ENCODE measurements at places on chromosomes 11 and 22. TPM values are rescaled to one million over a fixed set of nuclear protein-coding genes. Genes with fewer than 3 reads are reported as not detected.

DNA sequence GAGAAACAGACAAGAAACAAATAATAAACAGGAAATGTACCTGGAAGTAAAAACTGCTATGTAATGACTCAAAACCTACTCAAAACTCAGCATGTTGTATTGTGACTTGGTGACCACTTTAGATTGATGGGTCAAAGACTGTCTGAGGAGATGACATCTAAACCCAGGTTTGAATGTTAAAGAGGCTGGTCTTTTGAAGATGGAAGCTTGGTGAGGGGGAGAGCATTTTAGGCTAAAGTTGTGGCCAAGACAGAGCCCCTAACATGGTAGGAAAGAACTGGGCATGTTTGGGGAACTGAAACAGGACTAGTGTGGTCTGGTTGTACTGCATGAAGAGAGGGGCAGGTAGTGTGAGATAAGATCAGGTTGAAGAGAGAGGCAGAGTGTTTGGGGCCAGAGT lies 85.3 kb upstream of the MYO18B start:
- no peak for DNase-seq

DNA sequence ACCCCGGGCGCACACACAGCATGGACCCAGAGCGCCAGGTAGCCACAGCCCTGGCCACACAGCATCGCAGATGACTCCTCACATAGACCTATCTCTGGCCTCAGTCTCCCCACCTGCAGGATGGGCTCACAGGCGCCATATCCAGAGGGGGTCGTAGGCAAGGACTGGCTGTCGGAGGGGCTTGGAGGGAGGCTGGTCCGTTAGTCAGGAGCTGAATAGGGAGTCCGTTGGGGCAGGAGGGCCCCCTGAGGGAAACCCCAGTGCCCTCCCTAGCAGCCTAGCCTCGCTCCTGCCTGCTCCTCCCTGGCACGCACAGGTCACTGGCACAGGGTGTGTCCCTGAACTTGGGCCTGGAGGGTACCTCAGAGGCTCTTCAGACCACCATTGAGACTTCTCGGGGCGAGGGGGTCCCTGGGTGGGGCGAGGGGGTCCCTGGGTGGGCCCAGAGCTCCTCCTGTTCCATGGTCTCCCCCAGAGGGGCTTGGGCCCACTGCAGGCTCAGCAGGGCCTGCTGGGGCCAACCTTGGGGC lies 2.0 kb downstream of the PLXNB2 start:
- no peak for DNase-seq

GRCh38 chr22:50329236-50329635 lies 2.4 kb upstream of the DENND6B start:
- DNase-seq, result no peak

DNA sequence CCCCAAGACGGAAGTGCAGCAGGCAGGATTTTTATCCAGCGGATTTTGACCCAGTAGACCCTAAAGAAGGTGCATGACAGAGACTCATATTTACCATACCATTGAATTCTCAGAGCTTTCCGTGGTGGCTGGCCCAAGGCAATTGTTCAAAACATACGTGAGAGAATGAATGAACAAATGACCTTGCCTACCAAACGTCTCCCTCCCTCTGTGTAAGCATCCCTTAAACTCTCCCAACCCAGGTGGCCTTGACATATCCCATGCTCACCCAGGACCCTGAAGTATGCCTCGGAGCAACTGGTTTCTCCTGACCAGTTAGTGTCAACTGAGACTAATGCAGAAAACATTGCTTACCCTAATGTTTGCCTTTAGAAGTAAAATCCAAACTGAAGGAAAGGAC lies 154.9 kb downstream of the TEAD1 start:
- no peak for DNase-seq

DNA sequence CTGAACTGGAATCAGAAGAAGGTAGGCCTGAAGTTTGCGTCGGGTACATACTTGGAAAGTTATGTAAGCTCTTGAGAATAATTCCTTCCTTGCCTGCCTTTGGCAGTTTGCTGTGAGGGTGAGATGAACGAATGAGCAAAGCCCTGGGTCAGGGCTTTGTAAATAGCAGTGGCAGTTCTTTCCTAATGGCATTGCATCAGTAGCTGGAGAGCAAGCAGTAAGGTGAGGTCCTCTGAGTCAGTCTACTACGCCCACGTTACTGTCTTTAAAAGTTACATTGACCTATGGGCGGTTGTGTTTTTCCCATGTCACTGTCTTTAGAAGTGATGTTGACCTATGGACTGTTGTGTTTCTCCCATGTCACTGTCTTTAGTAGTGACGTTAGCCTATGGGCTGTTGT lies 179.1 kb upstream of the E2F8 start:
- DNase-seq, result no peak

Gene OR5AN1
- total RNA-seq, result not detected

GRCh38 chr11:111018566-111018965 lies 227.0 kb upstream of the POU2AF2 start:
- DNase-seq, result no peak

GRCh38 chr11:128146926-128147605 lies 440.3 kb downstream of the ETS1 start:
- DNase-seq, result no peak

- no peak for DNase-seq
These were observed 170.5 kb upstream of the SYT13 start for GRCh38 chr11:45456686-45457085.

Gene POTEH
- total RNA-seq, result not detected

DNA sequence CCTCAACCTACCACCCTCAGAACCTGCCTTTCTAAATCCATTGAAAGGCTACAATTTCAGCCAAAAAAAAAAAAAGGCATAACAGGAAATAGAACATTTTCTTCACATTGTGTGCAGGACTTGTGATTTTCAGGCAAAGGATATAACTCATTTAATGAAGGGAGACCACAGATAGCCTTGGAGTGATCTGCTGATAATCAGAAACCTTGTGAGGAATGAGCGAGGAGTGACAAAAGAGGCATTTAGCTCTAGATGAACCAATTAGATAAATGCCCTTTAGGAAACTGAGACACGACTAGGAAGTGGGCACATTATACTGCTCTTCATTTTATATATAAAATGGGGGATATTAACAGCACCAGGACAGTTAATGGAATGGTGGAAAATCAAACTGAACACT lies 216.5 kb upstream of the GRIA4 start:
- DNase-seq, result no peak

DNA sequence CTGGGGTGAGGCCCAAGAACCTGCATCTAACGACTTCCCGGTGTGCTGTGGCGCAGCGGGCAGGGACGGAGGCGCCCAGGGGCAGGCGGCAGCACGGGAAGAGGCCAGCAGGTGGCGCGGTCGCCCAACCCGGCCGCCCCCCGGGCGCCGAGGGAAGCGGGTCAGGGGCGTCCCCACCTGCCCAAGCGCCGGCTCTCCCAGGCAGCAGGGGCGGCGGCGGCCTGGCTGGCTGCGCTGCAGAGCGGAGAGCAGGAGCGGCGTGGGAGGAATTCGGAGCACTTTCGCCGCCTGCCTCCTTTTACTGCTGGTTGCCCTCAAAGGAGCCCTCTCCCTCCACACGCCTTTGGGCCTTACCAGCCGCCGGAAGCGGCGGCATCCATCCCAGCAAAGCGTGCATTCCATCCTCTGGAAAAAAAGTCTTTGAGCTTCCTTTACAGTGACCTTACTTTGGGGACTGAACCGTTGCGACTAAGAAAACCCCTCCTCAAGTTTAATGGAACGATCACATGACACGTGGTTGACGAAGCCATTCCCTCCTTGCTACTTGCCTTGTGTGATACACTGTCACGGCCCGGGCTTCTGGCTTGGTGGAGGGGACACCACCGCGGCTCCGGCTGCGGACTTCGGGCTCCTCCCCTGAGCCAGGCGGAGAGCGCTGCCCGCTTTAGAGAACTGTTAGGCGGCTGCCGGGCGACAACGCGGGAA lies 106.8 kb upstream of the CLMP start:
- DNase-seq, result peak; percentile 97

Gene DTX4
- total RNA-seq, result 4.9 TPM

- no peak for DNase-seq
These were observed 77.2 kb upstream of the AKIP1 start for GRCh38 chr11:8833568-8834315.

Gene RAB36
- 1.7 TPM for total RNA-seq

DNA sequence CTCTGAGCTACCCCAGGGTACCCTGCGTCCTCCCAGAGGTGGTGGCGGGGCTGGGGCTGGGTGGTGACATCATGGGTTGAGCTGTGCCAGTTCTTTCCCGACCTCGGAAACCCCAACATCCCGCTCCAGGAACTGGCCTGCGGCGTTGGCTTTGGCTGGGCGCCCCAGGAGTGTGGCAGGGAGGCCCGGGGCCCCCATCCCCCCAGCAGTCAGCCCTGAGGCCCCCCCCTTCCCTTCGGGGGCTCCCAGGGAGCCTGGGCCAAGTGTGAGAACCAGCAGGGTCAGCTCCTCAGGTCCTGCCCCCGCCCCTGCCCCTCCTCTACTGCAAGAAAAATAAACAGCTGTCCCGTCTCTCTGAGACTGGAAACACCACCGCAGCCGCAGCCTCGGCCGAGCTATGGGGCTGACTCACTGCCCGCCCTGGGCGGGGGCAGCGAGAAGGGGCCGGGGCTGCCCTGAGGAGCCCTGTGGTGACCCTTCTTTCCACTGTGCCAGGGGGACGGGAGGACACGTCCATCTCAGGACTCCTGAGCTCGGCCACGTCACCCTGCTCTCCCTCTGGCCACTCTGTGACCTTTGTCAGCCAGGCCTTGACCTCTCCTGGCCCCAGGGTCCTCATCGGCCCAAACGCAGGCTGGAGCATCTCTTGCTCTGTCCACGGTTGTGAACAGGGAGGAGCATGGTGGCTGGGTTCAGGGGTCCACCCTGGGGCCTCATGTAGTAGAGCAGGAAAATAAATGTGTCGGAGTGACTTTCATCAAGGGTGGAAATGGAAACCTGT lies 73.4 kb downstream of the WNT7B start:
- no peak for DNase-seq

DNA sequence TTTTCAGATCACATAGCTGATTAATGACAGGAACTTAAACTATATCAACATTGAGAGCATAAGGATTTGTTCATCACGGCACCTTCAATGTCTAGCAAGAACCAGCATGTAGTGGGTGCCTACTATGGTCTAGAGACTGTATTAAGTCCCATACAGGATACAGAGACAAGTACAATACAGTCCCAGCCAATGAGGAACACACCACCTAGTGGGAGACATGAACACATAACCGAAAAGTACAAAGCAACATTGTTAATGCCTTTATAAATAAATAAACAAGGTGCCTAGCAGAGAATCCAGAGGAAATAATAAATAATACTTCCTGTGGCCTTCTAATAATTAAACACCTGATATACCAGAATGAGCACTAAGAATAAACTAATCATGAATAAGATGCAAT lies 87.7 kb upstream of the OPCML start:
- DNase-seq, result no peak

- DNase-seq, result no peak
These were observed 120.1 kb upstream of the LRRC4C start for GRCh38 chr11:41579546-41579945.

Gene SEC14L6
- 0.17 TPM for total RNA-seq

Gene DDI1
- not detected for total RNA-seq

DNA sequence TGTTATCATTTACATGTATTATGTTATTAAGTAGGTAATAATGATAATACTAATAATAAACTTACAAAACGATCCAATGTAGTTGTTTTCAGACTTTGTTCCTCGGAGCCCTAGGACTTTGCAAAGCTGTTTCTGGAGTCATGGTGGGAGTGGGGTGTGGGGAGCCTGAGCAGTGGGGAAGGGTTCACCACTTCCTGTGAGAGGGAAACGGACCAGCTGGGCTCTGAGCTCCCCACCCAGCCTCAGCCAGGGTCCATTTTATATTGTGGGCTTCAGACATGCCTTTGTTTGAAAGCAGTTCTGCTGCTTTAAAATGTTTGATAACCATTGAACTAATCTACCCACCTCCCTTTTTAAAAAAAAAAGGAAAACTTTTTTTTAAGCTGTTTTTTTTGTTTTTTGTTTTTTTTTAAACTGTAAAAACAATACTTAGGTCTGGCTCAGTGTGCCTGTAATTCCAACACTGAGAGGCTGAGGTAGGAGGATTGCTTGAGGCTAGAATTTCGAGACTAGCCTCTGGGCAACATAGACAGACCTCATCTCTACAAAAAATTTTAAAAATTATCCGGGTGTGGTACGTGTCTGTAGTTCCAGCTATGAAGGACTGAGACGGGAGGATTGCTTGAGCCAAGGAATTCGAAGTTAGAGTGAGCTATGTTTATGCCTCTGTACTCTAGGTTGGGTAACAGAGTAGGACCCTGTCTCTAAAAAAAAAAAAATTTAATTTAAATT lies 7.0 kb downstream of the SERPING1 start:
- DNase-seq, result peak; percentile 39
